Suppressor macrophage (primary cell): ENCODE measurements at places on chromosomes 12 and 14.

- no peak for DNase-seq
Observed at GRCh38 chr12:91413581-91414546, 231.2 kb upstream of the DCN start.

- DNase-seq = no peak
Observed at GRCh38 chr12:467591-467990, 7.9 kb downstream of the B4GALNT3 start.

DNA sequence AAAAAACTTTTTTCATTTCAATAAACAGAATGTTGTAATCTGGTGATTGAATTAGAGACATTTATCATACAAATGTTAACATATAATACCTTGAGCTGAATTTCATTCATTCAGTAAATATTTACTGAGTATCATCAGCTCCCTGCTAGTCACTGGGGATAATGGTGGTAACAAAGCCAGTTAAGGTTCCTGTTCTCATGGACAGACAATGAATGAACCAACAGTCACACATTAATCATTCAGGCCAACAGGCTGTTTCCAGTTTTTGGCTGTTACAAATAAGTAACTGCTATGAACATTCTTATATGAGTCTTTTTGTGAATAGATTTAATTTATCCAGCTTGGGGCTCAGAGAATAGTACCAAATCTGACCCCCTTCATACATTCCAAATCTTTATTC lies 13.5 kb downstream of the EXD2 start:
- DNase-seq = no peak

- DNase-seq = no peak
Observed at GRCh38 chr12:66756631-66757030, 77.8 kb upstream of the GRIP1 start.

DNA sequence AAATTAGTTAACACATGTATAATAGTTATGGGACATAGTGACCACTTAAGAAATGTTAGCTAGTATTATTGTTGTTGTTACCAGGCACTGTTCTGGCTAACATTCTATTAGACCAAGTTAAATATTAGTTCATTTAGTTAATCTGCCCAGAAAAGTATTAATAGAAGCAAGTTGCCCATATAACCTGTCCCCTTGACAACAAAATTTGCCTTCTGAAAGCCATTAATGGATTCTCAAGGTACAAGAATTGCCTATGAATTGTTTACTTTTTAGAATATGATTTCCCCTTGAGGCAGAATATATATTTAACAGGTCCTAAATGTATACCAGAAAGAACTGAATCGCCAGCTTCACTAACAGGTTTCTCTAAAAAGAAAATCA lies 167.3 kb upstream of the TMCC3 start:
- DNase-seq = no peak

GRCh38 chr12:25025260-25025659 lies 76.4 kb upstream of the BCAT1 start:
- no peak for DNase-seq

GRCh38 chr12:111975161-111975931 lies 37.6 kb downstream of the TMEM116 start:
- peak; percentile 21 for DNase-seq

DNA sequence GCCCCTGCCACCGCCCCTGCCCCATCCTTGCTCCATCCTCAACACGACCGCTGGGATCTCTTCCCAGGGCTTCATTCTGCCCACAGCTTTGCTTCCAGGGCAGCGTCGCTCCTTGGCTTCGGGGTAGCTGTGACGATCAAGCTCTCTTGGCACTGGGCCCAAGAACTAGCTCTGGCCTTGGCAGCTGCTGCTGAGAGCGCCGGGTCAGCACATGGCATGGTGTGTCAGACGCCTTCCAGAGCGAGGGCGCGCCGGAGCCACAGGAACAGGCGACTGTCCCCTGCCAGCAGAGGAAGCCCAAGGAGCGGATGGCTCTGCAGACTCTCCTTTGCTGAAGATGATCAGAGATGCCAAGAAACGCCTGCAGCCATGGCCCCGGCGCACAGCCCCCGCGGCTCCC lies 15.9 kb downstream of the RAB35 start:
- DNase-seq = no peak

DNA sequence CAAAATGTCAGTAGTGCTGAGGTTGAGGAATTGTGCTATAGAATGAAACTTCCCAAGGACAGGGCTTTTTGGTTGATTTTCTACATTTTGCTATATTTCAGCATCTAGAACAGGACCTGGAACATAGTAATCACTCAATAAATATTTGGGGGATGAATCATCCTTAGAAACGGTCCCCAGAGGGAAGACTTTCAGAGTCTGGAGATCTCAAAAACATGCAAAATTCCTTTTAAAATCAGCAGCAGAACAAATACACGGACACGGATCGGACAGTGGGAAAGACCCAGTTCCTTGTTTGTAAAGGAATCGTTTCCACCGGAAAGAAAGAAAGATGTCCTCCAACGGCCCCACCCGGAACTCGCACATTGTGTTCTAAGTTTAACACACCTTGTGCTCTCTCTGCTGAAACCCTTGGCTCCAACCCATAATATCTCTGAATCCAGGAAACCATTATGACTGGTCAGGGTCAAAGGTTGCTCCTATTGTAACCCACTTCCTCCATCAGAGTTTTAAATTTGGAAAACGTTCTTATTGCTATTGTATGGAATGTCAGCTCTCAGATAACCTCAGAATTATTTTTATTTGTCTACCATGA lies 617.2 kb downstream of the MED13L start:
- DNase-seq = no peak
